ENCODE measurements at places on chromosomes 1 and 21.

- DNase-seq = no peak
Observed at GRCh38 chr21:46021978-46022544, 40.5 kb downstream of the COL6A1 start.

- DNase-seq = no peak
Observed at GRCh38 chr1:14682941-14683621, 84.6 kb downstream of the KAZN start.

DNA sequence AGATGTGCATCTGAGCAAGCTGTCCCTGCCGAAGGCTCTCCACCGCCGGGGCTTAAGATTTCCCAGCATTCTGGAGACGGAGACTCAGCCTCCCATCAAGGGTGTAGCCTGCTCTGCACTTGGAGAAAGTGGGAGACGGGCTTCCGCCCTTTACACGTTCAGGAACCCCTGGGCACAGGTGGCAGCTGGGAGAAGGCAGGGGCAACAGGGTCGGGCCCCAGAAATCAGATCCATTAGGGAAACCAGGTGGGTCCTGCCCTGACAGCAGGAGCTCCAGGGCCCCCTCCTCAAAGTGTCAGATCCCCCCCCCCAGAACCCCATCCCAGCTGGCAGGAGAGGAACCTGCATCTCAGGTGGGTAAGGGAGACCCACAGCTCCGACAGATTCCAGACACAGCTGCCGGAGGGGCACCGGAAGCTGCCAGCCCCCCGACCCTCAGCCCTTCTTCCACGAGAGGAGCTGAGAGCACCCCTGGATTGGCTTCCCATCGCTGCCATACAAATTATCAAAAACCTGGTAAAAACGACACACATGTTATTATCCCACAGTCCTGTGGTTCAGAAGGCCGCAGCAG lies 236.6 kb downstream of the NPHP4 start:
- DNase-seq = no peak

GRCh38 chr1:53594391-53595180 lies 135.4 kb downstream of the DMRTB1 start:
- peak; percentile 64 for DNase-seq

GRCh38 chr1:207495801-207496792 lies at the start of gene CR1:
Gene CR1 (plus strand): TSS chr1:207496157. CDS start chr1:207496268, 111 bp downstream.
- DNase-seq = peak; percentile 68

- DNase-seq = no peak
Observed at GRCh38 chr1:48560116-48560515, 88.1 kb upstream of the SPATA6 start.

- no peak for DNase-seq
Observed at GRCh38 chr1:197908716-197909220, 6.3 kb downstream of the C1orf53 start.

GRCh38 chr1:164682570-164682969 lies 123.6 kb downstream of the PBX1 start:
- DNase-seq = no peak

DNA sequence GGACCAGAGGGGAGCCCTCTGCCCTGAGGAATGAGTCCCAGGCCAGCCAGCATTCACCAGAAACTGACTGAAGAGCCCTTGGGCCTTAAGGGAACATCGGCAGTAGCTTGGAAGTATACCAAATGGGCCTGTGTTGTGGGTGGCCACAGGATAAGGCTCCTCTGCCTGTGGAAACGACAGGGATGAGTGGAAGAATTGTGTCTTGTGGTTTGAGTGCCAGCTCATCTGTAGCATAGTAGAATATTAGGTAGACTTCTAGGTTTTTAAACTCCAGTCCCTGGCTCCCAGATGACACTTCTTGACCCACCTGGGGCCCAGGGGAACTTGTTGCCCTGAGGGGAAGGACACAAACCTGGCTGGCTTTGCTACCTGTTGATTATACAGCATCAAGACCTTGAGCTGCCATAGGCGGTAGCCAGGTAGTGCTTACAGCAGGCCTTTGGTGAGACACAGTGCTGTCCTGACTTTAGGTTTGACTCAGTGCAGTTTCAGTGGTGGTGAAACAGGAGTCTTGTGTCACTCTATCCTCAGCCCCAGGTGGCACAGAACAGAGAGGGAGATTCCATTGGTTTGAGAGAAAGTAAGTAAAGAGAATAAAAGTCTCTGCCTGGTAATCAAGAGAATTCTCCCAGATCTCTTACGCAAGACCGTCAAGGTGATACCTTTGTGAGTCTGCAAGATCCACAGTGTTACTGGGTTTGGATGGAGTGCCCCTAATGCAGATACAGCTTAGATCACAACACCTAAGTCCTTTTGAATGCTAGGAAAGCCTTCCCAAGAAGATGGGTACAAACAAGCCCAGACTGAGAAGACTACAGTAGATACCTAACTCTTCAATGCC lies 50.2 kb downstream of the RABGAP1L start:
- DNase-seq = no peak

DNA sequence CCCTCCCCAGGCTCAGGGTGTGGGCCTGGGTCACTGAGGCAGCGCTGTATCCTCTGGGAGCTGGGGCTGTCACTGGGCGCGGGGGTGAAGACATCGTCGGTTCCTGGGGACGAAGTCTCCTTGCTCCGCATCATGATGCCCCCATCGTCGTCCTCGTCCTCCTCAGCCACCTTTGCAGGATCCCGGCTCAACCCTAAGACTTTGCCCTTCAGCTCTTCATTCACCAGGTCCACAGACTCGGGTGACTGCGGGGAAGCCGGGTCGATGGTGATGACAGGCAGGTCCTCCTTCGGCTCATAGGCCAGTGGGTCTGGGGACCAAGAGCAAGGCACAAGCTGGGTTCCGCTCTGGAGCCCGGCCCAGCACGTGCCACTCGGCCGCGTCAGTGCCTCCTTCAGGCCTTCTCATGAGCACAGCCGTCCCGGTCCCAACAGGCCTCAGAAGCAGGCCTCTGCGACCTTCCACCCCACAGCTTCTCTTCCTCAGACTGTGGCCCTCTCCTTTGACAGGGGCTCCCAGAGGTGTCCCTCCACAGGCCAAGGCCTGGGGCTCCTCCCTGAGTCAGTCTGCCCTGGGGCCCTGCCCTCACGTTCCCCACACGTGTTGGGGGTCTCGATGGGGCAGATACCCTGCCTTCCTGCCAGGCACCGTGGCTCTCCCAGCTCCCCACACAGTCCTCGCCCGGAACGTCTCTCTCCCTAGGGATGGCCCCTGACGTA lies 54.4 kb downstream of the SLC9A1 start:
- no peak for DNase-seq

DNA sequence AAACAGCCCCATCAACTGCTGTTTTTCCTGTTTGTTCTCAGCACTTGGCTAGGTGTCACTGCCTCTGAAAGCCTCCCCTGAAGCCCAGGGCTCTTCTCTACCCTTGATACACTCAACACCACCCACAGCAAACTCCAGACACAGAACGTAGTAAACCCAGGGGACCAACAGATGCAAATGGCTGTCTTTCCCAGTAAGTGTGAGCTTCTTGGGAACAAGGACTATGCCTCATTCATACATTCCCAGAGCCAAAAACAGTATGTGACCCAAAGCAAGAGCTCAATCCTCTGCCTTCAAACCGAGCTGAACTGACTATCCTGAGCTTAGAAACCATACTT lies 4.4 kb downstream of the LBR start:
- no peak for DNase-seq

DNA sequence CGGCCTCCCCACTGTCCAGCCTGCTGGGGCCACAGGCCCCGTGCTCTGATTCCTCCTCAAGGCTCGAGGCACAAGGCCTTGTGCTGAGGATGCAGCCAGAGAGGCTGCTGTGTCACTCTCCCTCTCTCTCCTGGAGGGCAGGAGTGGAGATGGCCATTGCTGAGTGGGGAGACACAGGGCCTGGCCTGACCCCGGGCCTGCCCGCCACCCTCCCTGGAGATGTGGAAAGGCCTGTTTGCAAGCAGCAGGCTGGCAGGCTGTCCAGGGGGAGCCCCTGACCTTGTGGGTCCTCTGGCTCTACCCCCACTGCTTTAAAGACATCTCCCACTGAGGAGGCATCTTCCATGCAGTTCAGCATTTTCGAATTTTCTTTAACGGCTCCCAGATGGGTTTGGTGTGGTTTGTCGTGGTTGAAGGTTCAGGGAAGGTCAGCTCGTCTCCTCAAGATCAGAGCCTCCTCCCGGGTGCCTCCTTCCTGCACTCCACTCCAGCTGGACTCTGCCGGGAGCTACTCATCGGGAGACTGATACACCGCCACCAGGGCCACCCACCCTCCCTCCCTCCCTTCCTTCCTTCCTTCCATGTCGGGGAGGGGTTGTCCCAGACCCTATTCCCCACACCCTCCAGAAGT lies 69.1 kb downstream of the SPSB1 start:
- DNase-seq = no peak

DNA sequence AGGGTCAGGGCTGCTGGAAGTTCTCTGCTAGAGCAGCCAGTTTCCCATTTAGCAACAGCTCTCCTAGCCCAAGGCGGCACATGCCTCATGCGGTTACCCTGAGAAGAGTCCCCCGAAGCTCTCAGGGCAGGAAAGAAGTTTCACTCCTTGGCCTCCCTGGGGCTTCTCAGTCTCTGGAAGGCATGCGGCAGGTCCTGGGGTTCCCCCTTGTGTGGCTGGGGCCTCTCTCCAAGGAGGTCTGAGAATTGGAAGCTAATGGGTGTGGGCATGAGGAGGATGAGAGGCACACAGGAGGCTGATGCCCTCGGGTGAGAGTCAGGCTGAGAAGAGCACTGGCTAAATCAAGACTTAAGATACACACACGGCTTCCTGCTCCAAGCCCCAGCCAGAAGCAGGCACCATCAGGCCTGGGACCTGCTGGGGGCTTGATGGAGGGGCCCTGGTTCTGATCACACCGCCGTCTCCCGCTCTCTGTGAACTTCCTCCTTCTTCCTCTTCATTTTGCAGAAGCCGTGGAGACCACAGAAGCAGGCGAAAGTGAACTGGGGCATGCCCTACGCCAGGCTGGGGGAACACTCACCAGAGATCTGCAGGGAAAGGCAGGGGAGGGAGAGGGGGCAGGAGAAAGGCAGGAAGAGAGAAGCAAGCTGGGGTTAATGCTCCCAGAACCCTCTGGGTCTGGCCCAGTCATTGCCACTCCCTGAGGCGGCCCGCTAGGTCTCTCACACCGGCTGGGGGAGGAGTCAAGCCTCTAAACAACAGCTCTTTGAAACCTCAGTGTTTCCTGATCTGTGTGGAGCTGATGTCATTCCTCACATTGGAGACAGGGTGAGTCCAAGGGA lies 15.1 kb downstream of the BLACAT1 start:
- peak; percentile 38 for DNase-seq

Data from tibial artery (tissue), 4 donors.